ENCODE measurements at places on chromosomes 11 and 22. TPM values are rescaled to one million over a fixed set of nuclear protein-coding genes. Genes with fewer than 3 reads are reported as not detected.

DNA sequence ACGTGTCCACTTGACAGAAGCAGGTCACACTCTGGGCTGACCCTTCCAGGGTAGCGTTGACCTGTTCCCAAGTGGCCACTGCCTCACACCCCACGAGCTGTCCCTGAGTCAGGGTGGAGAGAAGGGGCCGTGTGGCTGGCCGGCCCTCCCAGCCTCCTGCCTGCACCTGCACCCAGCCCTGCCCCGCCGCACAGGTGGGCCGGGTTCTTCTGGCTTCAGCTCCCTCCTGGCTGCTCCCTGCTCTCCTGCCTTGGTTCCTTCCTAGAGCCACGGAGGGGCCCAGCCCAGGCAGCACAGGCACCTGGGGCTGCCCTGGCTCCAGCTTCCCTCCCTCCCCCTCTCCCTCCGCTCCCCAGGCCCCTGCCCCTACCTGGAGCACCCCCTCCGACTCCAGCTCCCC lies 42.3 kb downstream of the MOB2 start:
- no peak for DNase-seq
- H3K27ac ChIP-seq = no peak overlapping the region
- H3K4me3 ChIP-seq = no peak overlapping the region
- no peaks in the 10 kb centered on the region for H3K36me3 ChIP-seq
- H3K4me1 ChIP-seq = no peaks in the 10 kb centered on the region

DNA sequence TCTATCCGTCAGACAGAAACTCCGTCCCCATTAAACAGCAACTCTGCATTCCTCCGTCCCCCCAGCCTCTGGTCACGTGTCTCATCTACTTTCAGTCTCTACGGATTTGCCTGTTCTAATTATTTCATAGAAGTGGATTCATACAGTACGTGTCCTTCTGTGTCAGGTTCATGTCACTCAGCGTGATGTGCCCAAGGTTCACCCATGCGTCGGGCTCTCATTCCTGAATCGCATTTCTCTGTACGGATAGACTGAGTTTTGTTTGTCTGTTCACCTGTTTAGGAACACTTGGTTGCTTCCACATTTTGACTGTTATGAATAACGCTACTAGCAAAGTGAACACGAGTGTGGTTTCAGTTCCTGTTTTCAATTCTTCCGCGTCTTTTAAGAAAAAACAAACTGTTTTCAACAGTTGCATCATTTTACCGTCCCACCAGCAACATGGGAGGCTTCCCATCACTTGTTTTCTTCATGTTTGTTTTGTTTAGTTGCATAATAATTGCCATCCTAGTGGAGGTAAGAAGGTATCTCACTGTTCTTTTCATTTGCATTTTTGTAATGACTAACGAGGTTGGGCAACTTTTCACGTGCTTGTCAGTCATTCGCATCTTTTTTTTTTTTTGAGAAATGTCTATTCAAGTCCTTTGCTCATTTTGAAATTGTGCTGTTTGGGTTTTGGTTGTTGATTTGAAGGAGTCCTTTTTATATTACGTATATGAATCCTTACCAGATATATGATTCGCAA lies 8.9 kb upstream of the NLRP6 start:
- H3K4me3 ChIP-seq = peak overlapping the region; percentile 44
- H3K27me3 ChIP-seq = no peaks in the 10 kb centered on the region
- H3K36me3 ChIP-seq = no peaks in the 10 kb centered on the region
- no peak for DNase-seq
- H3K4me1 ChIP-seq = peaks cover 13% of the 10 kb centered on the region

DNA sequence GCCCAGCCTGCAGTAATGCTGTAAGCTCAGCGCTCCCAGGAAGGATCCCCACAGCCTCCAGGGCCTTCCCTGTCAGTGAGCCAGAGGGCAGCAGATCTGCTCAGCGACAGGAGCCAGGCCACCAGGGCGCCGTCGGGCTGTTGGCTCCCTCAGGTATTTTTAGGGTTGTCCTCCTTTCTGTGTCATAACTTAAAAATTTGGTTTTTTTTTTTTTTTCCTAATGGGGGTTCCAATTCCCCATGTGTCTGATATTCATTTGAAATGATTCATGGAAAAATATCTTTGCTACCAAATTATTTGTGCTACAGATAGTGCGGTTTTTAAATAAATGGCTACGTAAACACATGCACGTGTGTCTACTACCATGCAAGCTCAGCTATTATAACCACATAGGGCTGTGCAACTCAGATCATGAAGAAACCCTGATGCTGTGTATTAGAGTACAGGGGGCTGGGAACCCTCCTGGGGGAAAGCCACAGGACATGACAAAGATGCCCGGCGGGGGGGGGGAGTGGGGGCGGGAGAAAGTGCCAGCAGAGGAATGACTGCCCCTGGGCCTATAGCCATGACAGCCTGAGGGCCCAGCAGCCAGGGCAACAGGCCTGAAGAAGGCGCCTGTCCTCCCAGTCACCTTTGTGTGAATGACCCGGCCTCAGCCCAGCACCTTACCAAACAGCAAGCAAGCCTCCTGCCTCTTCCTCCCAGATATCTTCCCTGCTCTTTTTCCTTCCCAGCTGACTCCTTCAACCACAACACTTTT lies 89.3 kb downstream of the NAT10 start:
- H3K4me1 ChIP-seq = no peaks in the 10 kb centered on the region
- H3K27me3 ChIP-seq = no peaks in the 10 kb centered on the region
- H3K27ac ChIP-seq = no peak overlapping the region
- DNase-seq = no peak

DNA sequence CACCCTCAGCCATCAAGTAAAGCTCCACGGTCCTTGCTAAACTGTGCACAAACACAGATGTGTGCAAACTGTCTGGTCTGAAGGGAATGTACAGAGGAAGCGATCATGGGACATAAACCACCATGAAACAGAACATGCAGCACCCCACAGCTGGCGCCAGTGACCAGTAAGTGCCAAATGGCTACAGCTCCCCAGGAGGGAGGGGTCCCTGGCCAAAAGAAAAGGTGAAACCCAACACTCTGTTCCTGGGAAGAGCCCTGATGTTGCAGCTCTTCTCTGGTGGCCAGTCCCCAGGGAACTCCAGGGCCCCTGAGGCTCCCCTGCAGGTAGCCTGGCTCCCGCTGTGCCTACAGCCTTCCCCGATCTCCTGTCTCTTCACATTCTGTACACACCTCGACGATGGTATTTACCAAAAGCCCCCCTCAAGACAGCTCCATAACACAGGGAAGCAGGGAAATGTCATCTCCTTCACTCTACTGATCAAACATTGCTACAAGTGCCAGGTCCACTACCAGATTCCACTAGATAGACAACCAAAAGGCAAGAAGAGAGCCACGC lies 2.9 kb downstream of the DGCR6L start:
- H3K36me3 ChIP-seq = no peaks in the 10 kb centered on the region
- H3K27me3 ChIP-seq = no peaks in the 10 kb centered on the region
- no peak overlapping the region for H3K4me3 ChIP-seq
- H3K27ac ChIP-seq = no peak overlapping the region
- DNase-seq = no peak

DNA sequence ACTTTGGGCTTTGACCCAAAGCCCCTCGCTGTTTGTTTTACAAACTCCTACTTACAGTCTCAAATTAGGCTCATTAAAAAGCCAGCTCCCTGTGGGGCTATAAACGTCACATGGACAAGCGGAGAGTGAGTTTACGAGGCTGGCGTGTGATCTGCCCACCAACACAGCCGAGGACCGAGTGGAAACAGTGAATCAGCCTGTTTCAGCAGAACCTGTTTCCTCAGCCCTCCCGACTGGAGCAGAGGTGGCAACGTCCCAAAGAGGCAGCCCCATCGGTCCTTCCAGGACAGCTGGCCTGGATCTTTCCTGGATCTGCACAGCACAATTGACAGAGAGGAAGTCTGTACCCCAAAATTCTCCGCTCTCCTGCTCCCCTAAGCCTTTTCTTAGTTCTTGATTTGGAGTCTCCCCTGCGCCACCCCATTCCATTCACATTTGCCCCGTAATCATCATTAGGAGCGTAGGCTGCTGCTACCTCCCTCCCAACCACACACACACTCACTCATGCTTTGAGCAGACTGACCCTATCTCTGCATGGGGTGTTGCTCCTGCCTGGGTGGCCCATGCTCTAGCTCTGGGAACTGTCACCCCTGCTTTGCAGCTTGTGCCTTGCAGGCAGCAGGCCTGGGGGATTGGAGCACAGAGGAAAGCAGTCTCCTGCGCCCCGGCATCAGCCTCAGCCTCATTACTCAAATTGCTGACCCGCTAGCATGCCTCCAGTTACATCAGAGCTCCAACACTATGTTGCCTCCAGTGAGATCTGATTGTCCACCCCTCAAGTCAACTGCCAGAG lies 117.8 kb downstream of the NAT10 start:
- H3K27me3 ChIP-seq = no peaks in the 10 kb centered on the region
- H3K4me3 ChIP-seq = no peak overlapping the region
- no peaks in the 10 kb centered on the region for H3K36me3 ChIP-seq
- H3K27ac ChIP-seq = no peak overlapping the region
- peak; percentile 23 for DNase-seq

The NAALADL1 gene
- total RNA-seq = 9.3 TPM

- H3K36me3 ChIP-seq = peaks cover 9% of the 10 kb centered on the region
- no peak for DNase-seq
- no peaks in the 10 kb centered on the region for H3K27me3 ChIP-seq
- H3K27ac ChIP-seq = peak overlapping the region; percentile 96
Measured at GRCh38 chr22:38312261-38312800, 4.9 kb downstream of the CSNK1E start.

The EIF3D gene
- total RNA-seq = 202 TPM

The TRMU gene
- 56.8 TPM for total RNA-seq

The SLC22A12 gene
- not detected for total RNA-seq

The RTN4R gene
- total RNA-seq = 8.6 TPM

The MACROD1 gene
- 16.7 TPM for total RNA-seq

The LRRC56 gene
- total RNA-seq = 8.2 TPM

- H3K36me3 ChIP-seq = no peaks in the 10 kb centered on the region
- DNase-seq = peak; percentile 13
- no peak overlapping the region for H3K27ac ChIP-seq
- H3K27me3 ChIP-seq = no peaks in the 10 kb centered on the region
- no peak overlapping the region for H3K4me3 ChIP-seq
Measured at GRCh38 chr11:72578566-72578965, 95.7 kb downstream of the PDE2A start.

GRCh38 chr11:134036492-134037045 lies 32.3 kb upstream of the JAM3 start:
- peak overlapping the region; percentile 74 for H3K27ac ChIP-seq
- no peaks in the 10 kb centered on the region for H3K36me3 ChIP-seq
- DNase-seq = peak; percentile 70
- no peaks in the 10 kb centered on the region for H3K27me3 ChIP-seq
- peaks cover 35% of the 10 kb centered on the region for H3K4me1 ChIP-seq

GRCh38 chr11:61725781-61726231 lies 26.6 kb upstream of the MYRF start:
- peak overlapping the region; percentile 43 for H3K27ac ChIP-seq
- H3K27me3 ChIP-seq = no peaks in the 10 kb centered on the region
- H3K36me3 ChIP-seq = no peaks in the 10 kb centered on the region

- DNase-seq = no peak
- H3K36me3 ChIP-seq = no peaks in the 10 kb centered on the region
- H3K27me3 ChIP-seq = no peaks in the 10 kb centered on the region
Measured at GRCh38 chr22:26561756-26562417, 28.0 kb downstream of the TPST2 start.

GRCh38 chr11:93655047-93655446 lies 6.4 kb upstream of the CEP295 start:
- H3K27me3 ChIP-seq = no peaks in the 10 kb centered on the region
- no peak overlapping the region for H3K4me3 ChIP-seq
- peak overlapping the region; percentile 3 for H3K27ac ChIP-seq
- H3K36me3 ChIP-seq = no peaks in the 10 kb centered on the region
- H3K4me1 ChIP-seq = no peaks in the 10 kb centered on the region

The OOSP4A gene
- total RNA-seq = not detected

The FREY1 gene
- 0.60 TPM for total RNA-seq

DNA sequence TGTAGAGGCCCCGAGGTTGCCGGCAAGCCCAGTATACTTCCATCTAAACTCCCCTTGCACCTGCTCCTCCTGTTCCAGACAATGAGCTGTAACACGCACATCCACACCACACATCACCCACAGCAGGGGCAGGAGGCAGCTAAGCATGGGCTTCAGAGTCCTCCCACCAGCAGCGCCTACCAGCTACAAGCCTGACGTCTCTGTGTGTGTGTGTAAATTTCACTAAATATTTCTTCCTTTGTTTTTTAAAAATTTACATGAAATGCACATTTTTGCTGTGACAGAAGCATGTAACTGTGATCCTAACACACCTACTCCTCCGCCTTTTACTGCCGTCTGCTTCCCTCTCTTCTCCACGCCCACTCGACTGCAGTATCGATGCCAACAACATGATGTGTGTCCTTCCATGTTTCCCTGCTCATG lies 29.4 kb upstream of the PACSIN2 start:
- H3K4me3 ChIP-seq = no peak overlapping the region
- no peak overlapping the region for H3K27ac ChIP-seq
- H3K27me3 ChIP-seq = no peaks in the 10 kb centered on the region
- peaks cover 10% of the 10 kb centered on the region for H3K36me3 ChIP-seq
- DNase-seq = no peak
- H3K4me1 ChIP-seq = no peaks in the 10 kb centered on the region

The DDX25 gene
- total RNA-seq = not detected

The OR51E2 gene
- not detected for total RNA-seq

DNA sequence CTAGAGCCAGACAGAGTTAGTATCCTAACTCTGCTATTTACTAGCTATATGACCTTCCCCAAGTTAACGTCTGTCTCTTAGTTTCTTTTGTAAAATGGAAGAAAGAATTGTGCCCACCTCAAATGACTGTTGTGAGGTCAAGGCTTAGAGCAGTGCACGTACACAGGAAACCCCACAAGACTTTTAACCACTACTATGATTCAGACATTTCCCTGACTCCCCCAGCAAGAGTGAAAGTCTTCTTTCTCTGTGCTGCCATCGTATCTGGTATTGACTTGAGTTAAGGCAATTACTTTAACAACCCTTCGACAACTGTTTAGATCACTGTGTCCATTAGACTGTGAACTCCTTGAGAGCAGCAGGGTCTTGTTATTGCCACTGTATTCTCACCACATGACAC lies 2.6 kb upstream of the OR52W1 start:
- H3K4me3 ChIP-seq = no peak overlapping the region
- no peaks in the 10 kb centered on the region for H3K36me3 ChIP-seq
- no peak for DNase-seq
- no peaks in the 10 kb centered on the region for H3K27me3 ChIP-seq

DNA sequence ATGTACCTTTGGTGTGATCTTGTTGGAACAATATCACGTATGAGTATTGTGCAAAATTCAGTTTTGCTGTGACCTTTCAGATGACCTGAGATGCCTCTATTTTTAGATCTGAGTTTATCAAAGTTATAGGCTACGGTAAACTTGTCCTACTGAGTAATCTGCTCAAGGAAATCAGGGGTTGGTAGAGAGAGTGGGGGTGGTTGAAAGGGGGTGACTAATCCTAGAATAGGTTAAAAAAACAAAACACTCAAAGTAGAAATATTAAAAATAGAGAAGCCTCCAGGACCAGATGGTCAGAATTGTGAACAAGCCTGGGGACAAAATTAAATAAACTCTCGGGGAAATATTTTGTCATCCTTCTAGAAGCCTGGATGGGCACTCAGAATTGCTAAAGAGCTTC lies 59.9 kb upstream of the C11orf87 start:
- DNase-seq = no peak
- H3K4me3 ChIP-seq = no peak overlapping the region
- H3K36me3 ChIP-seq = no peaks in the 10 kb centered on the region

- no peaks in the 10 kb centered on the region for H3K36me3 ChIP-seq
- peaks cover 12% of the 10 kb centered on the region for H3K4me1 ChIP-seq
- H3K27me3 ChIP-seq = no peaks in the 10 kb centered on the region
- DNase-seq = peak; percentile 75
Measured at GRCh38 chr11:3920148-3920852, 64.8 kb downstream of the STIM1 start.

The WNT11 gene
- 4.7 TPM for total RNA-seq

GRCh38 chr11:37286890-37287289 lies 688.9 kb upstream of the RAG2 start:
- no peaks in the 10 kb centered on the region for H3K27me3 ChIP-seq
- no peak for DNase-seq
- no peaks in the 10 kb centered on the region for H3K36me3 ChIP-seq
- H3K4me1 ChIP-seq = no peaks in the 10 kb centered on the region
- H3K27ac ChIP-seq = no peak overlapping the region
- no peak overlapping the region for H3K4me3 ChIP-seq

The A4GALT gene
- 15.7 TPM for total RNA-seq
